ENCODE measurements at places on chromosomes 2 and 18. TPM values are rescaled to one million over a fixed set of nuclear protein-coding genes. Genes with fewer than 3 reads are reported as not detected.

The SULT1C3 gene
- total RNA-seq, result not detected

- ATAC-seq, result no peak
These were observed 67.4 kb upstream of the ACVR1C start for GRCh38 chr2:157696036-157696435.

GRCh38 chr2:128368437-128369107 lies 49.9 kb upstream of the HS6ST1 start:
- ATAC-seq, result no peak

GRCh38 chr18:50080932-50081560 lies 113.9 kb downstream of the MYO5B start:
- ATAC-seq, result no peak

The TIGD1 gene
- total RNA-seq, result 1.2 TPM

DNA sequence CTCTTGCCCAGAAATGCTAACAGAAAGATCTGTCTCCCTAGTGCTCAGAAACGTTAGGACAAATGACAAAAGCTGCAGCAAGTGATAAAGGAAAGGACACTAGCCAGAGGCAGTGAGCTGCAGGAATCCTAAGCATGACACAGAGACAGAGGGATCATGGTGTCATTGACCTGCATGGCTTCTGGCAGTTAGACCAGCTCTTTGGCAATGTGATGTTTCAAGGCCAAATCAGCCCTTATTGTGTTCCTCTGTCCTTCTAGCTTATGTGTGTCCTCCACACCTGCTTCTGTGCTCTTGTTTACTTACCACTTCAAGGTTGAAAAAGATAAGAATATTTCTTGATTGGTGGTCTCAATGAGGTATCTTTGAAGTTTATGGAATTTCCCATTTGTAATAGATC lies 120.8 kb downstream of the RHBDD1 start:
- ATAC-seq, result no peak

DNA sequence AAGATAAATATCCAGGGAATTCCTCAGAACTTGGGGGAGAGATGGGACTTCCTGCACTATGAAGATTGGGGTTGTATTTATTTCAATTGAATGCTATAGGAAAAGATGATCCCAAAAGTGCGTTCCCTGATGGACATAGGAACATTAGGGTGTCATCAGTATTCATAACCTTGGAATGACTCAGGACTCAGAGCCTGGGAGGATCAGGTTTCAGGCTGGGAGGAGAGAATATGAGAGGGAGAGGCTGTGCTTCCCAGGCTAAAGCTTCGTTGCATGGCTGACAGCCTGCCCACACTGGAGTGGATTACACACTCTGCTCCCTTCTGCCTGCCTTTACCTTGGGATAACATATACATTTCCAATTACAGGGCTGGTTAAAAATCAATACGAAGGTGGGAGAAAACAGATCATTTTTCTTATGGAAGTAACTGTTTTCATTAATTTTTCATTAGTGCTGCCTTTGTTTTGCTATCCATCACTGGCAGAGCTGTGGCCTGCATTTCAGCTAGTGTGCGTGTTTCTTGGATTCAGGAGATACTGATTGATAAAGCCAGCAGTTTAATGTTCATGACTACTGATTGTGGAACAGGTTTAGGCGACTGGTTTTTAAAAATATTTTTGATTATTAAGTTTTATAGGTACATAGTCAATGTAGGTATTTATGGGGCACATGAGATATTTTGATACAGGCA lies 118.7 kb downstream of the KCTD1 start:
- peak; percentile 50 for ATAC-seq

GRCh38 chr2:64792300-64792699 lies 138.6 kb upstream of the SERTAD2 start:
- ATAC-seq, result no peak

DNA sequence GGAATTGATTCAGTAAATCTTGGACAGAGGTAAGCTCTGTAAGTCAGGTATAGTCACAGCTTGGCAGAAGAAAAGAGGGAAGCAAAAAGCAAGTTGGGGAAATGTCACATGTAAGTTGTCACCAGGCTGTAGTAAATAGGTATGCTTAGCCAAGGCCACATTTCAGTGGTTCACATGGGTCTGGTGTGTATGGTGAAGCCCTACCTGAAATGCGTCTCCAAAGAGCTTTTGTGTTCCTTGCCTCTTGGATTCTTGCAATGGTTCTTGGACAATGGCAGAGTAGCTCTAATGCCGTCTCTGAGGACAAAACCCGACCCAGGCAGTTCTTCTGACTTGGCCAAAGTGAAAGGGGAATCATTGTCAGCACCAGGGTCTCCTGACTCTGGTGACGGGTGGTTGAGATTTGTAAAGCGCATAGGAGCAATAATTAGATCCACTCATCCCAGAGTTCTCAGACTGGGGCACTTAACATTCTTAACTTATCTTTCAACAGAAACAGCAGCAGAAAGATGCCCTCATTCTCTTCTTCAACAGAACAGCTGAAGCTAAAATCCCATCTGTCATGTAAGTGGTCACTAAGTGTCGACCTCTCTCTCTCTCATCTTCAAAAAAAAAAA lies 34.4 kb upstream of the RPL37A start:
- ATAC-seq, result no peak
